Nucleus accumbens (tissue), 56 donors: ENCODE measurements at places on chromosomes 7 and 10.

GRCh38 chr10:125629758-125630376, 53.1 kb downstream of the TEX36 start:
- DNase-seq, result no peak

DNA sequence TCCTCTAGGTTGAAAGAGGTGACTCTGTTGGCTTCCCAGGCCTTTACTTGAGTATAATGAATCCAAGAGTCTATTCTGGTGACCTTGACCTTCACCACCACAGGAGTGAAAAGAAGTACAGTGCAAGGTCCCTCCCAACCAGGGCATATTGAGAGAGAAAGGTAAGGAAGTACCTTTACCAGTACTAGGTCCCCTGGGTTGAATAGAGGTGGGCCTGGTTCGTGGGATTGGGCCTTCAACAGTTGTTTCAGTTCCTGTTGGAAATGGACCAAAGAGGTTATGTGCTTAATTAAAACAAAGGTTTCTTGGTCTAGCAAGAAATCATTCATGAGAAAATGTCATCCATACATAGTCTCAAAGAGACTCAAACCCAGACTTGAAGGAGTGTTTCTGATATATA, 6.4 kb upstream of the SFTPA1 start:
- no peak for DNase-seq

- DNase-seq, result no peak
These were observed 78.8 kb downstream of the FAM13C start for GRCh38 chr10:59283456-59284091.

DNA sequence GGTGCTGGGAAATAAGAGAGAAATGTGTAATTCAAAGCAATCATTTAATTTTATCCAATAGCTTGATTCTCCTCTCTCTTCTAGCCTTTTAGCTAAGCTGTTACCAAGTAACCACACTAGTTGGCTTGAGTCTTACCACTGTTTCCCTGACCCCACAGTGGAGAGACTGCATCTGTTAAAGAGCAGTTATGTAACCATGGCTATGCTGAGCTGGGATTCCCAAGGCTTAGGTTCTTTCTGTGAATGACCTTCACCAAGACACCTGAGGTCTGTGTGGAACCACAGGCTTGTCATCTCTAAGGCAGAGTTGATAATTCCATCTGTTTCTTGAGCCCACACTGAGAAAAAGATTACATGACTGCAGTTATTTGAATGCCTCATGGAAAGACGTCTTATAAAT, 47.7 kb upstream of the ATRNL1 start:
- no peak for DNase-seq

DNA sequence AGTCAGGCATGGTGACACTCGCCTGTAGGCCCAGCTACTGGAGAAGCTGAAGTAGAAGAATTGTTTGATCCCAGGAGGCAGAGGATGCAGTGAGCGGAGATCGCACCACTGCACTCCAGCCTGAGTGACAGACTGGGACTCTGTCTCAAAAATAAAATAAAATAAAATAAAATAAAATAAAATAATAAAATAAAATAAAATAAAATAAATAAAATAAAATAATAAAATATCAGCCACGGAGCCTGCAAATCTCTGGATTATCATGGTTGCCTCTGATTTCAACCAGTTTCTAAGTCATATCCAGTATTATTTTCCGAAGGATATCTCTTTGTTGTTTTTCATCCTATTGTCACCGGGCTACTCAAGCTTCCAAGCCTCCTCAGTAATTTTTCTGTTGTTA, 51.7 kb upstream of the FZD8 start:
- no peak for DNase-seq

- no peak for DNase-seq
These were observed 23.2 kb downstream of the TPK1 start for GRCh38 chr7:144812379-144813283.

DNA sequence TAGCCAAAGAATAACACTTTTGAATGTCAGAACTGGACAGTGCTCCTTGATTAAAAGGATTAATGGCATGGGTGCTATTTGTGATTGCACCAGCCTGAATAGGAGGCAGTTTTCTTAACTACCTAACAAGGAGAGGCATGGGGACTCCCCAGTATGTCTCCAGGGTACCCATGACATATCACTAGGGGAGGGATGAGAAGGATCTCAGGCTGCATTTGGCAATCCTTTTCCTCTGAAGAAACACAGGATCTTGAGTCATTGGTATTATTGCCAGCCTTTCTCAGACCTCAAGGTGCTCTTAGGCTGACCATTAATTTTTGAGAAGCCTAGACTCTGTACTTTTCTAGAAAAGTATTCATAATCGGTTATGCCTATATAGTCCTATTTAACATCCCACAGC, 77.5 kb upstream of the NPVF start:
- no peak for DNase-seq
